ENCODE measurements at places on chromosomes 4 and X.

GRCh38 chr4:13325744-13326143 is 158.4 kb downstream of the RAB28 start:
- no peak for DNase-seq

DNA sequence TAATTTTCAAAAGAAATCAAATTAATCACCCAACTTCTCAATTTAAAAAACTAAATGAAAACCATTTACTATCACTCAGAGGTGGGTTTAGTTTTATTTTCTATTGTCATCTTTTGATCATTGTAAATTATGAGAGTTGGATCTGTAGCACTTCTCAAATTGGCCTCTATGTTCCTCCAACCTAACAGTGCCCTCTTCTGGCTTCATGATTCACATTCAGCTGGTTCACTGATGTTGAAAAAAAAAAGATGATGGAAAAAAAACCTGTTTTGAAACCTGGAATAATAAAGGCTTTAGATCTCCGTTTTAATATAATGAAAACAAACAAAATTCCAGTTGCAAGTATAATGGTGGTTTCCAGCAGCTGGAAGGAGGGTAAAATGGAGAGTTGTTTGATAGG is 2.4 kb upstream of the NBDY start:
- DNase-seq = peak; percentile 47

- no peak for DNase-seq
Measured at GRCh38 chrX:19512961-19513360, 2.3 kb downstream of the MAP3K15 start.

GRCh38 chr4:123953566-123953965 is 557.0 kb downstream of the SPRY1 start:
- DNase-seq = no peak

DNA sequence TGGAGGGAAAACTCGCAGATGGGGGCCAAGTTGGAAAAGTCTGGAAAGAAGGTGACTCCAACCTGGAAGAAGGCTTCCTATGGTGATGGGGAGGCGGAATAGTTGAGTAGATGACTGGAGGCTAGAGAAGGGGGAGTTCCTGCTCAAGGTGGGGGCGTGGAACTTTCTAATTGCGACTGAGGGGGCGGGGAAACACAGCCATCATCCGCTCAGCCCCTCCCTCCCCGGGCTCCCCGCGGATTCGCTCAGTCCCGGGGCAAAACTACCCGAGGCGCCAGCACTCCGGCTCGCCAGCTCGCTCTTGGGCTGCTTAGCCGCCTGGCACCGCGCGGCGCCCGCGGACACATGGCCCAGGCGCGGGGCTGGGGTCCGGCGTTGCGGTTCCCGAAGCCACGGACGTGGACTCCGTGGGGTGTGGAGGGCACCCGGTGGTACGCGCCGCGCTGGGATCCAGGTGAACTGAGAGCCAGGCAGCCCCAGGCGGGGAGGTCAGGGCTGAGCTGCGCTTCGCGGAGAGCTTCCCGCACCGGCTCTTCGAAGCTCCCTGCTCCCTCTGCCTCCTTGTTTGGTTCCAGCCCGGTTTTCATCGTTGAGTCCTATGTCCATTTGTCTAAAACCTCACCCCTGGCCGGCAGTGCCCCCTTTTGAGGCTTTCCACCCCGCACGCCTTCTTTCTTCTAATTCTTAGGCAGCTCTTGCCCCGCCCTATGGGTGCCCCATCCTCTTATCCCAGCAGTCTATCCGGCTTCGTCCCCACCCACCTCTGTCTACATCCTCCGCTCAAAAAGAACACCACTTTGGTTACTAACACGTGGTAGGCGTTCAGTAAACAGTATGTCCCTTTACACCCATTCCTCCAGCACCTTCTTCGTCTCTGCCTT is 38.9 kb downstream of the STARD8 start:
- DNase-seq = no peak

DNA sequence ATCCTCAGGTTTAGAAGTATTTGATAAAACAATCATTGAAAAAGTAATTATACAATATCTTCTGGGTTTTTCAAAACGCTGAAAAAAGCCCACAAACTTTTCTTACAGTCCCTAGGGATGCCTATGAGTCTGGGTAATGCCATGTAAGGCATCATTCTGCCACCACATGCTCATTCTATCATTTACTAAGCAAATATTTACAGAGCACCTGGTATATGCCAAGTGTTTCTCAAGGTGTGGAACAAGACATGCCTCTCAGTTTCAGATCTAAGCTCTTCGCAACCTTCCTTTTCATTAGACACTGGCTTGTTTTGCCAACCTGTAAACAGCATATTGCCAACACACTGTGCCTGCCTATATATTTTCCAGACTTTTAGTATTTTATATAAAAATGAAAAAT is 17.7 kb downstream of the MID1 start:
- no peak for DNase-seq

GRCh38 chrX:133610056-133610455 is 194.8 kb upstream of the GPC4 start:
- no peak for DNase-seq

- DNase-seq = no peak
Measured at GRCh38 chr4:138984647-138985046, 30.9 kb upstream of the NOCT start.

DNA sequence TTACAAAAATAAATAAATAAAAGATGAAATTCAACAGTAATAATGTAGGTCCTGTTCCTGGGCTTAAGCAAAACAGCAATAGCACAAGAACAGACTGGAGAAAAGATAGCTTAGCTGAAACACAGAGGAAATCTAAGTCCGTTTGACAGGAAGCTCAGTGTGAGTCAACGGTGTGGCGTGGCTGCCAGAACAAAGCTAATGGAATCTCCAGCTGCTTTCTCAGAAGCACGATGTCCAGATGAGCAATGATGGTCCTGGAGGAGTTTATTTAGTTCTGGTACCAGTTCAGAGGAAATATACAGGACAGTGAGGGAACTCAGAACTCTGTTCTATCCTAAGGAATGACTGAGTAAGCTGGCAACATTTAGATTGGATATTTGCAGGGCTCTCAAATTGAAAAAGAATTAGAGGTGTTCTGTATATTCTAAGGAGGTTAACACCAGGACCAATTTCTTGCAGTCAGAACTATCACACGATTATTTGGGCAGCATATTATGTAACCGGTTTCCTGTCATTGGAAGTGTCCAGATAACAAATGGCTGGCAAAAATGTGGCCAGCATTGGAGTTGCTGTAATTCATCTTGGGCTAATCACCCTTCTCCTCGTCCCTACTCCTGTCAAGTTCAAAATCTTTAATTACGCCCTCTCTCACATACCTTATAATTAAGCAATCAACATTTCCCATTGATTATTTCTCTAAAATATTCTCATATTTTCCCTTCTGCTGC is 12.7 kb downstream of the GAB3 start:
- peak; percentile 71 for DNase-seq

- no peak for DNase-seq
Measured at GRCh38 chr4:181475359-181475758, 767.8 kb upstream of the TENM3 start.

DNA sequence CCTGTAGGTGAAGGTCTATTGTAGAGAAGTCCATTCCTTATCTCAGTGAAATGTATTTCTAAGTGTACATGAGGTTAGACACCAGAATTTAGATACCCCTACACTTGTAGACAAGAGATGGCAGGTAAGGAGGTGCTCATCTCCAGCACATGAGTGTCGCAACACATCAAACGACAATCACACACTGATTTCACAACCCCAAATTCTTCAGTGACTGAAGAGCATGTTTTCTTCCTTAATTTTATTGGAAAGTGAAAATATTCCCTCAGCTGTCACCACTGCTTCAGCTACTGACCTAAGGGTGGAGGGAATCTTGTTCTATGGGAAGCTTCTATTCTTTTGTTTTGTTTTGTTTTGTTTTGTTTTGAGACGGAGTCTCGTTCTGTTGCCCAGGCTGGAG is 280.3 kb downstream of the ARHGAP24 start:
- DNase-seq = no peak

DNA sequence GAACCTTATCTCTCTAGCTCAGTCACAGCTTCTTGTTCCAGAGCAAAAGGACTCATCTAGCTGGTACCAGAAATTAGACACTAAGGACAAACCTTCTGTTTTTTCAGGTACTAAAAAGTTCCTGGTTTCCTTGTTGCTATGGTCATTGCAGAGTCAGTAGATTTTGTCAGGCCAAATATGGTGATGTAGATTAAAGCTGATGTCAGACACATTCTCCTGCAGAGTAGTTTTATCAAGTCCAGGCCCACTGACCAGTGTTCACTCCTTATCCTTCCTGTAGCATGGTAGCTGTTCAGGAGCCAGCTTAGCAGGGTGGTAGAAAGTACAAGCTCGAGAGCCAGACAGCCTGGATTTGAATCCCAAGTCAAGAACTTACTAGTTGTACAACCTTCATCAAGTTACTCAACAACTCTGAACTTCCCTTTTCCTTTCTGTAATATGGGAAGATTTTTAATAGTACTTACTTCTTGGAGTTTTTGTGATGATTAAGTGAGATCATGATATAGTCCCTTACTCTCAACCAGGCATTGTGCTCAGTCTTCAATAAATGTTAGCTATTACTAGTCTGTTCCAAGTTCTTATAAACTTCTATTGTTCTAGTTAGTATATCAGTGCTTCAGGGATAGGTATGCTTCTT is 17.9 kb downstream of the OCRL start:
- DNase-seq = no peak

DNA sequence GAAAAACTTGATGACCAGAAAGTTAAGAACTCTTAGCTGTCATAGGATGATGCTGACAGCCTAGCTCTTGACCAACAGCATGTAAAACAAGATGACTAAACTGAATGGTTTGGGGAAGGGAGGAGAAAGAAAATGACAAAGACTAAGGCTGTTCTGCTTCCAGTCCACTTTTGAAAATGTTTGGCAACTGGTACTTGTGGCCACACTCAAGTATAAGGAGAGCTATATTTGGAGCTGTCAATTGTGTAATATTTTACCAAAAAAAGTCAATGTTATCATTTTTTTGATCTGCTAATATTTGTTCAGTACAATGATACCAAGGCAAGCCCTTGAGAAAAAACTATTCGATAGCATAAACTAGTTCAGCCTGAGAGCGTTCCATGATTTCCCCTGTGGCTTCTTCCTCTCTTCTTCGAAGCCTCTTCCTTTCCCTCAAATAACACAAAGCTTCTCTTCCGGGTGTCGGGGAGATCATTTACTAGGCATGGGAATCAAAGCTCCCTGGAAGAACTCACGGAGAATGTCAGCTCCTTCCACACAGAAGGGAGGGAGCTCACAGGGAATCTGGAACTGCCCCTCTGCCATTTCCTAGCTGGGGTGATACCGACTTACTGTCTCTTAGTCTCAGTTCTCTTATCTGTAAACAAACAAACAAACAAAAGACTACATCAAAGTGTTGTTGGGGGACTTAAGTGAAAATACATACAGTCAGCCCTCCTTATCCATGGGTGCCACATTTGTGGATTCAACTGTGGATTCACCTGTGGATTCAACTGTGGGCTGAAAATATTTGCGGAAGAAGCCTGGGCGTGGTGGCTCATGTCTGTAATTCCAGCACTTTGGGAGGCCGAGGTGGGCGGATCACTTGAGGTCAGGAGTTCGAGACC is 82.6 kb downstream of the SCD5 start:
- DNase-seq = no peak

DNA sequence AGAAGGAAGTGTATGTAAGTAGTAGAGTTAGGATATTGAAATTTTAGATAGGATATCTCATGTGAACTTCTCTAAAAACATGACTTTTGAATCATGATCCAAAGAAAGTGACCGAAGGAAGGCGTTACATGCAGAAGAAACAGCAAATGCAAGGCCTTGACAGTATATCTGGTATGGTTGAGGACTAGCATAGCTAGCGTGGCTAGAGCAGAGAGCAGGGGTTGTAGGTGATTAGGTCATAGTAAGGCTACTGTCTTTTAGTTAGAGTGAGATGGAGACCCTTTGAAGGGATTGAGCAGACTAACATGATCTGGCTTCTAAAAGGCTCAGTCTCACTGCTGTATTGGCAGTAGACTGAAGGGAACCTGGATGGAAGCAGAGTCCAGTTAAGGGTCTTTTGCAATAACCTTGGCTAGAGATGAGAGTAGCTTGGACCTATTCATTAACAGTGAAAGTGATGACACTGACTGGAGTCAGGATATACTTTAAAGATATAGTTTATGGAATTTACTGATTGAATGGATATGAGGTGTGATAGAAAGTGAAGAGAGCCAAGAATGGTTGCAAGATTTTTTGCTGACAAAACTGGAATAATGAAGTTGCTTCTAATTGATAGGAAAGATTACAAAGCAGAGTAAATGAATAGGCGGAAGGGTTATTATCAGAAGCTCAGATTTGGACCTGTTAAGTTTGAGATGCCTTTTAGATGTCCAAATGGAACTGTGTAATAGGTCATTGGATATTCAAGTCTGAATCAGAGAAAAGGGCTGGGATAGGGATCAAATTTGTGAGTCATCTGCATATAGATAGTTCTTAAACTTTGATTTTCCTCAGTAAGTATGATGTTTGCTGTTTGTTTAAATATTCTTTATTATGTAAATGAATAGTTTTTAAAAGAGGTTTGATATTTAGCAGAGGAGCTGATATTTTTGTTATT is 59.8 kb downstream of the MRPL1 start:
- DNase-seq = no peak

DNA sequence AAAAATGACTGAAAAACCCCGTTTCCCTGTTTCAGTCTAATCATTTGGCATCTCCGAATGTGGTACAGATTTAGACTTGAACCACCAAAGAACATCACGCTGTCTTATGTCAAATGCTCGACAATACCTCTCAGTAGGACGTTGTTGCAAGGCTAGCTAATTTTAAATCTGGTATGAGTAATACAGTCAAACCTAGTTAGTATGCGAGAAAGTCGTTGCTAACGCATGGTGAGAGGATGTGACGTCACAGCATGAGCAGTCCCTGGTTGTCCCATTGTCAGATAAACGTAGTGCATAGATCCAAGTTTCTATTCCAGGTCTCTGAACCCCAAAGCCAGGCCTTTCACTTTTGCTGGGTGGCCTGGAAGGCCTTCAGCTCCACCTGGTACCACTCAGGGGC is 44.7 kb downstream of the SETD7 start:
- no peak for DNase-seq

DNA sequence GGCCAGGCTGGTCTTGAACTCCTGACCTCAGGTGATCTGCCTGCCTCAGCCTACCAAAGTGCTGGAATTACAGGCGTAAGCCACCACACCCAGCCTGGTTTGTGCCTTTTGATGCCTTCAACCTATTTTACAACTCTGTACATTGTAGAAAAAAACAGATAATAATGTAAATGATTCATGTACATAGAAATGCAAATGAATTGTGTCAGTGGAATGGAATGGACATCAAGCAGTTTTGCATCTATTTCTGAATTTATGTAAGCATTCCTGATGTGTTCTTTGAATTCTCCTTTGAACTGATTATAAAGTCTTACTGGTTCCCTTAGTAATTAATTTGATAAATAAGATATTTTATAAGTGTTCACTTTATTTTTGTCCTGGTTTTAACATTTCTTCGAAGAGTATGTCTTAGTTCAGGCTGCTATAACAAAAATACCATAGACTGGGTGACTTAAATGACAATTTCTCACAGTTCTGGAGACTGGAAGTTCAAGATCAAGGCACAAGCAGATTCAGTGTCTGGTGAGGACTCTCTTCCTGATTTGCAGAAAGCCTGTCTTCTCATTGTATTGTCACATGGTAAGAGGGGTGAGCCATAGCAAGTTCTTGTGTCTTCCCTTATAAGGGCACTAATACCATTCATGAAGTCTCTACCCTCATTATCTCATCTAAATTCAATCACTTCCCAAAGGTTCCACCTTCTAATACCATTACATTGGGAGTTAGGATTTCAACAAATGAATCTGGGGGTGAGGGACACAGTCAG is 162.2 kb upstream of the S100G start:
- DNase-seq = no peak

Data from T-helper 1 cell (primary cell).